ENCODE measurements at places on chromosomes 5 and 9.

- no peak for DNase-seq
Observed at GRCh38 chr5:135651156-135651555, 72.4 kb upstream of the CXCL14 start.

DNA sequence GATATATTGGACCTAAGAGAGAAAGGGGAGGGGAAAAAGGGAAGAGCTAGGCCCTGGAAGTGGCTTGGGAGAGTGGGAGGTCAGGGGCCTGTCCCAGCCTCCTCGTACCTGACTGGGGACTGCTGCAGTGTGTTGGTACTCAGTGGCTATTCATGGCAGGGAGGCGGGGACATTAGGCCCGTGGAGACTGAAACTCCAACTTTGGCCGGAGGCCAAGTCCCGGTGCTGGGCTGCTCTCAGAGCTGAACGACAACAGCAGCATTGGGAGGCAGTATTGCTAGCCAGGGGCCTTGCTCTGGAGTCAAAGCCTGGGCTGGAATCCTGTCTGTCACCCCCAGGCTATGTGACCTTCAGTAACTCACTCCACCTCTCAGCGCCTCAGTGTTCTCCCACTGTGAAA, 37.8 kb downstream of the NEURL1B start:
- no peak for DNase-seq

DNA sequence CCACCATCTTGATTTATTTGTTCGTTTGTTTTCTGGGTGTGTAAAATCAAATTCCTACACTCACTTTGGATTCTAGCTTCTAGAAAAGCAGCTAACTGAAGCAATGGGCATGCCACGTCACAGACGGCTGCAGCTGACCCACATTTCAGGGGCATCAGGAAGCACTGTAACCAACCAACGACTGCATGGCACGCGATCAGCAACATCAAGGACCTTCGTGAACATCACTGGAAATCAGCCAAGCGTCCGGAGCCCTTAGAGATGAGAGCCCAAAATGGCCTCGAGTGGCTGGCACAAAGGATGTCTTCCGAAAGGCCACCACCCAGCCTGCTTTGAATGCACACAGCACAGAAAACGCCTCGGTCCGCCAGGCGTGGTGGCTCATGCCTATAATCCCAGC, 191.1 kb downstream of the OLFM1 start:
- no peak for DNase-seq

- no peak for DNase-seq
Observed at GRCh38 chr9:90741036-90741435, 60.6 kb upstream of the SYK start.

GRCh38 chr5:115418788-115419187, 122.3 kb upstream of the CCDC112 start:
- DNase-seq: no peak
